Gastroesophageal sphincter (tissue), 4 donors: ENCODE measurements at places on chromosomes 6 and 20. TPM values are rescaled to one million over a fixed set of nuclear protein-coding genes. Genes with fewer than 3 reads are reported as not detected.
A peak's percentile ranks its signal among the peaks of the same experiment; 100 is the strongest.

- ATAC-seq: no peak
Observed at GRCh38 chr20:47201074-47201730, 155.3 kb downstream of the ZMYND8 start.

GRCh38 chr6:14379568-14379967, 262.0 kb downstream of the CD83 start:
- no peak for ATAC-seq

DNA sequence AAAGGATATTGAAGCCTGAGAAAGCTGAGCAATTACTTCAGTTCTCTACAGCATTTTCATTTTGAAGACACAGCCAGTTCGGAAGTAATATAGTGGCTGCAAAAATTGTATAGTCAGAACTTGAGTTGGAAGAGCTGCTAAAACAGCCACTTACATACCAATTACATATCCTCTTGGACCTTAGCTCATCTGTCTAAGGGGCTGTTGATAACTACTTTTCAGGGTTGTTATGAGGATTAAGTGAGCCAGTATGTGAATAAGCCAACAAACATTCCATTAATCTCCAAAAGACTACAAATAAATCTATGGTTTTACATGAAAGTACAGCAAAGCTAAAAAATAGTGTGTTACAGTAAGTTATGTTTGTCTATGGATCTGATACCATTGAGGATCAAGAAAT, 59.7 kb downstream of the TMEM200A start:
- no peak for ATAC-seq

- ATAC-seq: no peak
Observed at GRCh38 chr6:151963001-151963400, 155.5 kb downstream of the ESR1 start.

DNA sequence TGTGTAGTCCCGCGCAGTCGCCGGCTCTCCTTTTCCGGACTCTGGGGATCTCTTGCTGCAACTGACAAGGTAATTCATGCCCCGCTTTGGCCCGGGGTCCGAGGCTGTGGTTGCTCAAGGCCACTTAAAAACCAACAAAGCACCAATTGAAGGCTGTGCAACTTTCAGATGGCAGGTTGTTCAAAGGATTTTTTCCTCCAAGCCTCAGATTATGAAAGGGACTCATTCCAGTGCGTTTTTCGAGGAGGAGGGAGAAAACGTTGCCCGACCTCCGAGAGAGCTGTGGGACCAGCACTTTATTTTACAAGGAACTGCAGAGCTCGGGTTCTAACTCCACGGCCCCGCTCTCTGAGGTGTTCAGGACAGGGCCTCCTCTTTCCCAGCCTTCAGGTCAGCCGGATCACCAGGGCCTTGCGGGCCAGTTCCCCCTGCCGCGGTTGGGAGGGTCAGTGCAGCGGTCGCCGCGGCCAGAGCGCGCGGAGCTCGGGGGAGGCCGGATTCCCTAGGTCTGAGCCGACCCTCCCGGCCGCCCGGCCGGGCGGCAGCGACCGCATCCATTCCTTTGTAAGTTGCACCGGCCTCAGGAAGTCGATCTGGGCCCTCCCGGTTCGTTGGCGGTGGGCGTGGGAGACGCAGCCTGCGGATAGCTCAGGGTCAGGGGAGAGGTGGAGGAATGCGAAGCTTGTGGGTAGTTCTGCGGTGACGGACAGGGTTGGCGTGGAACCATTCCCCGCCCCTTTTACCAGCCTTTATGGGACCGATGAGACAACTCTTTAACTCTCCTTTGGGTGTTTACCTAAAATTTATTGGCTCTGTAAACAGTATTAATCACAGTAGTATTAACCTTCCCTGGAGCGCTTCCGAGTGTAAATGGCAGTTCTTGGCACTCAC, 1.6 kb downstream of the UTRN start:
- ATAC-seq: peak; percentile 27

GRCh38 chr6:105369145-105369544, 33.7 kb downstream of the PREP start:
- no peak for ATAC-seq

DNA sequence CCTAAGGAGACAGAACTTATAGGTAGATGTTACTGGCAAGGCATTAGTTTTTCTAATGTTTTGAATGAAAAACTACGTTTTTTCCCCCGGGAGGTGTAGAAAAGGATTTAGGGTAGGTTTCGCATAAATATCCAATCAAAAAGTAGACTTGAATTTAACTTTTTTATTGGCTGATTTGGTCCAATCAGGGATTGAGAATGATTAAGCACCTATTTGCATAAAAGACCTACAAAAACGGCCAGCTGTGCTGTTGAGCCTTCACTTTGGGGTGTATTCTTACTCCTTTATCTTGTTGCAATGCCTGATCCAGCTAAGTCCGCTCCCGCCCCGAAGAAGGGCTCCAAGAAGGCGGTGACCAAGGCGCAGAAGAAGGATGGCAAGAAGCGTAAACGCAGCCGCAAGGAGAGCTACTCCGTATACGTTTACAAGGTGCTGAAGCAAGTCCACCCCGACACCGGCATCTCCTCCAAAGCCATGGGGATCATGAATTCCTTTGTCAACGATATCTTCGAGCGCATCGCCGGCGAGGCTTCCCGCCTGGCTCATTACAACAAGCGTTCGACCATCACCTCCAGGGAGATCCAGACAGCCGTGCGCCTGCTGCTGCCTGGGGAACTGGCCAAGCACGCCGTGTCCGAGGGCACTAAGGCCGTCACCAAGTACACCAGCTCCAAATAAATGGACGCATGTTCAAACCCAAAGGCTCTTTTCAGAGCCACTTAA, 113.5 kb upstream of the BTN3A2 start:
- ATAC-seq: no peak

DNA sequence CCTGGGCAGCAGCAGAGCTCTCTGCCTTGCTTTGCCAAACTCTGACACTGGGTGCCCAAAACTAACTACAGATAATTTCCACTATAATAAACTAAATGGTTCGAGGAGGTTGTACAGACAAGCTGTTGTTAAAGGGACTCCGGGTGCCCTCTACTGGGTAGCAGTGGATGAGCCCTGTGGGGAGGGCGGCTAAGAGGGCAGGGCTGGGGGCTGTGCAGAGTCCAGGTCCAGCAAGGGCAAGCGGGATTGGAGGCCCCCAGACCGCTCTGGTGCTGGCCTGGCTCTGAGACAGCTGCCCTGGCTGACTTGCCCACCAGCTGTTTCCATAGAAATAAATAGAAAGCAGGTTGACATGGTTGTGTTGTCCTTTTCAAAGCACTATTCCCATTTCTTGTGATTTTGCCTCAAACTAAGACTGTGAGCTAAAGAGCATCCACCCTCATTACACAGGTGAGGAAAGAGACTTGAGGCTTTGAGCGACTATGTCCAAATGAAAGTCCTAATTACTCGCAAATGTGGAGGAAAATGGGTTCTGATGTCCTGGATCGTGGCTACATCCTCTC, 167.6 kb upstream of the CST7 start:
- ATAC-seq: no peak

GRCh38 chr20:50408526-50409364, 101.4 kb upstream of the PTPN1 start:
- ATAC-seq: no peak

DNA sequence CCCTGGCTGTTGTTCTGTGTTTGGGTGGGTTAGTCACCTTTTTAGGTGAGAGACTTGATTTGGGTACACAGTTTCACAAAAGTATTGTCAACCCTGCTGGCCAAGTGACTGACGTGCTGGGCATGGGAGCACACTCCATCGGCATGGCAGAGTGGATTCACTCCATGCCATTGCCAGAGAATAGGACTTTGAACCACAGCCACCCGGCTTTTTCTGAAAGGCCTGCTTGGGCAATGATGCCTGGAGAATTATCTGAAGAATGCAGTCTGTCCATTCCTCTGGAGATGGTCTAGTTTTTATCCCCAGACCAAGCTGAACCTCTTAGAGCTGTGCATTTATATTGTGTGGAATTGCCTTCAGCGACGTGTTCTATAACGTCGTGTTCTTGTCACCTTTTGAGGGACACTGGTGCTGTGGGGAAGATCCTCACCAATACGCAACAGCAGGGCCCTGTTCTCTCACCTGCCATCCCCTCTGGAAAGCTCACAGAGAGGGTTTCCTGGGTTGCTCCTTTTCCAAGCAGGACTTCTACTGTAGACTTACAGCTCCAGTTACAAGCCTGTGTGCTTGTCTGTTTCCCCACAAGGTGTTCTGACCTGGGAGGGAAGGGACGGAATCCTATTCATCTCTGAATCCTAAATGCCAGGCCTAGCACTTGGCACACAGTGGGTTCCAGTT, 183.4 kb upstream of the AKAP12 start:
- ATAC-seq: no peak

DNA sequence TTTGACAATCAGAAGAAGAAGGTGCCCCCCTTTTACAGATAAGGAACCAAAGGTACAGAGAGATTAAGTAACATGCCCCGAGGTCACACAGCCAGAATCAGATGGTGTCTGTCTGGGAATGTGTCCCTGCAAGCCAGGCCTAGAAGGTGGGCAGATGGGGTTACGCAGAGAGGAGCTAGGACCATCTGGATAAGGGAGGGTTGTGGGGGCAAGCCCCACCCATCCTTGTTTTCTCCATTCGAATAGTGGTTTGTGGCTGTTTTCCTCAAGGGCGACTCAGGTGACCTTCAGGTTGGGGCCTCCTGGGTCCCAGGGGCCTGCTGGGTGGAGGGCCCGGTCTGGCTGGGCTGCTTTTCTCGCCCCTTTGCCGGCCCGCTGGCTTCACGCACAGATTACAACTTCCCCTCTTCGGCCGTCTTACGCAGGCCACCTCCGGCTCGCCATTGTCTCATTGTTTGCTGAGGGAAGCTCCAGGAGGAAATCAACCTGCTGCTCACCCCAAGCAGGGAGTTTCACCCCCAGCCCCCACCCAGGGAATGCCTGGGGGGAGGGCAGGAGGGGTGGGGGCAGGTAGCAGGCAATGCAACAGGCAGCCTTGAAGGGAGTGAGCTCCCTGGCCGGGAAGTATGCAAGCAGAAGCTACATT, 30.8 kb upstream of the CSNK2A1 start:
- ATAC-seq: peak; percentile 45

- ATAC-seq: no peak
Observed at GRCh38 chr6:145823328-145823944, 8.8 kb upstream of the FBXO30 start.

GRCh38 chr20:58745391-58745790, 52.8 kb downstream of the NPEPL1 start:
- ATAC-seq: no peak

DNA sequence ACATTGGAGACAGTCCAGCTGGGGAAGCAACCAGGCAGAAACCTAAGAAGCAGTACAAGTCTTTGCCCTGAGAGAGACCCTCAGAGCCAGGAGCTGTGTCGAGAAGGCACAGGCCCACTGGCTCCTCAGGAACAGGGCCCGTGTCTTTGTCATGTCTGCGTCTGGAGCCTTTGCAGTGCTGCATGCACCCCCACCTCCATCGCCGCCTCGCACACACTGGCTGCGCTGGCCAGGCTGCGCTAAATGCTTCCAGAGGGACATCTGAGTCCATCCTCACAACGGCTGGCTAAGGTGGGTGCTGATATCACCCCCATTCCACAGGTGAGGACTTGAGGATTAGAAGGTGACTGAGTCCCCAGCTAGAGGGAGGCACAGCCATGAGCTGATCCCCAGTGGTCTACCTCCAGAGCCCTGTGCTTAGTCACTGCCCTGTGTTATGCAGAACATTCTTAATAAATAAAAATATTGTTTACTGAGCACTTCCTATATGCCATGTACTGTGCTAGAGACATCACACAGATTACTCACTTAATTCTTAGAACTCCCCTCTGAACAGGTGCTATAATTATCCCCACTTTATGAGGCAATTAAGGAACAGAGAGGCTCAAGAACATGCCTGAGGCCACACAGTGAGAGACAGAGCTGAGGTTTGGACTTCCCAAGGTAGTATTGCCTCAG, 27.6 kb downstream of the GABRR2 start:
- ATAC-seq: no peak

- peak; percentile 72 for ATAC-seq
Observed at GRCh38 chr6:35302604-35303241, 5.1 kb downstream of the DEF6 start.

GRCh38 chr6:53216301-53216700, 67.7 kb upstream of the GCM1 start:
- ATAC-seq: no peak

GRCh38 chr20:47551841-47552240, 50.2 kb downstream of the NCOA3 start:
- no peak for ATAC-seq

- no peak for ATAC-seq
Observed at GRCh38 chr20:10047427-10047826, 12.6 kb downstream of the ANKEF1 start.

- ATAC-seq: no peak
Observed at GRCh38 chr6:10033223-10033829, 381.5 kb downstream of the TFAP2A start.

GRCh38 chr6:42159431-42160024, 13.6 kb upstream of the GUCA1A start:
- ATAC-seq: no peak

- no peak for ATAC-seq
Observed at GRCh38 chr20:24151621-24152294, 163.2 kb upstream of the GGTLC1 start.

- no peak for ATAC-seq
Observed at GRCh38 chr6:164167873-164168405, 753.4 kb downstream of the QKI start.

- no peak for ATAC-seq
Observed at GRCh38 chr6:18340781-18341551, 46.2 kb upstream of the RNF144B start.

GRCh38 chr6:118895261-118895560, 1.3 kb downstream of the ASF1A start:
- no peak for ATAC-seq

DNA sequence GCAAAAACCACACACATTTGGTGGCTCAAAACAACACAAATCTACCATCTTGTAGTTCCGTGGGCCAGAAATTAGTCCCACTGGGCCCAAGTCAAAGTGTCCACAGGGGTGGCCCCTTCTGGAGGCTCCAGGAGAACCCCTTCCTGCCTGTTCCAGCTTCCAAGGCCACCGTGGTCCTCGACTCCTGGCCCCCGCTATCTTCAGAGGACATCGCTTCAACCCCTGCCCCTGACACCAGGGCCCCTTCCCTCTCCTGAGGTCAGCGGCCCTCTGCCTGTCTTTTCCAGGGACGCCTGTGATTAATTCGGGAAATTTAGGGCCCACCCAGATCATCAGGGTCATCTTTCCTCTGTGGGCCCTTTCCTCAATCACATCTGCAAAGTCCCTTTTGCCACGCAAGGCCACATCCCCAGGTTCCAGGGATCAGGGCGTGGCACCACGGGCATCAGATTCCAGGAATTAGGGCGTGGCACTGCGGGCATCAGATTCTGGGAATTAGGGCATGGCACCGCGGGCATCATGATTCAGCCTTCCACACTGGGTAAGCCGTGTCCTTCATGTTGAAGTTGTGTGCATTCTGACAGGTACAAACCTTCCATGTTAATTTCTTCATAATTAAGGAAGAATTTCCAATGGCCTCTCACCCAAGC, 59.9 kb upstream of the SMOC2 start:
- ATAC-seq: no peak

- no peak for ATAC-seq
Observed at GRCh38 chr20:31987744-31988143, 19.8 kb downstream of the XKR7 start.

C2 gene
- 3.3 TPM for total RNA-seq

OTOR gene
- total RNA-seq: not detected

CGA gene
- total RNA-seq: not detected

CRISP2 gene
- not detected for total RNA-seq

MAP3K7 gene
- 22.6 TPM for total RNA-seq

GTSF1L gene
- total RNA-seq: not detected

NRM gene
- 3.0 TPM for total RNA-seq
